ENCODE measurements at places on chromosomes 12 and 14.

- DNase-seq: no peak
Measured at GRCh38 chr12:21561158-21561557, 35.1 kb downstream of the SPX start.

DNA sequence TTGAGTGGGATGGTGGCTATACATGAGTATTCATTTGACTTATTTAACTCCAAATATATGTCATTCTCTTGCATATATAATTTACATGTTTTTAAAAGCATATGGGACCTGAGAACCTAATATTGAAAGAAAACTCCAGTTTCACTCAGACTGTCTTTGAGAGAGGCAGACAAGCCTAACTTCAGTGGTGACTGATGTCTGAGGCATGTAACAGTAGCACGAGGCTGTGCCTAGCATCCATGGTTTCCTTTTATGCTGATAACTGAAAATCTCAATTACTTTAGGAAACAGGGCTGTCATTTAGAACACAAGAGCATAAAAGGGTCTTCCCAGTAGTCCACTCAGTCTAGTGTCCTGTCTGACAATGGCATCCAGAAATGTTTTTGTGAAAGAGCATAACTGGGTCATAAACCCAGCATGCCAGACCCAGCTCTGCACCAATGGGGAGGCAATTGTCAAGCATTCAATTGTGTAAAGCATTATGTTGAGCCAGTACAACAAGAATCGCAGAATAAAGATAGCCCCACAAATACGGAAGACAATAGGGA is 24.3 kb downstream of the MAPK1IP1L start:
- DNase-seq: no peak

GRCh38 chr14:64628940-64629408 is 75.2 kb upstream of the PLEKHG3 start:
- DNase-seq: no peak

- no peak for DNase-seq
Measured at GRCh38 chr12:92769124-92769901, 66.5 kb downstream of the PLEKHG7 start.

- no peak for DNase-seq
Measured at GRCh38 chr14:22084393-22085281, 411.0 kb upstream of the OR4E1 start.

DNA sequence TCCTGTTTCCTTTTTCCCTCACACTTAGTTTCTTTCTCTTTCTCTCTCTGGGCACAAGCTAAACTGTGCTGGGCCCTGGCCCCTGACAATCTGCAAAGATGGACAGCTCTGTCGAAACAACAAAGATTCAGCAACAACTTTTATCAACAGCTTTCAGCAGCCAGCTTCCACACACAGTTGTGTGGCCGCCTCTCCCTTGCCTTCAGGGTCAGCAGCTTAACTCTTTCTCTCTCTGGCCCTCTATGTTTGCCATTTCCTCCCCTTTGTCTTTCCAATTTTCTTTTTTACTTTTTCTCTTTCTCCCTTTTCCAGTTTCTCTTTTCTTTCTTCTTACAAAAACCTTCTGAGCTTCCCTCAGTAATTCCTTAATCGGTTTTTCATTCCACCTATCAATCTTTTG is 43.3 kb downstream of the IQSEC3 start:
- DNase-seq: no peak

- no peak for DNase-seq
Measured at GRCh38 chr12:114873656-114874055, 189.7 kb upstream of the TBX3 start.

DNA sequence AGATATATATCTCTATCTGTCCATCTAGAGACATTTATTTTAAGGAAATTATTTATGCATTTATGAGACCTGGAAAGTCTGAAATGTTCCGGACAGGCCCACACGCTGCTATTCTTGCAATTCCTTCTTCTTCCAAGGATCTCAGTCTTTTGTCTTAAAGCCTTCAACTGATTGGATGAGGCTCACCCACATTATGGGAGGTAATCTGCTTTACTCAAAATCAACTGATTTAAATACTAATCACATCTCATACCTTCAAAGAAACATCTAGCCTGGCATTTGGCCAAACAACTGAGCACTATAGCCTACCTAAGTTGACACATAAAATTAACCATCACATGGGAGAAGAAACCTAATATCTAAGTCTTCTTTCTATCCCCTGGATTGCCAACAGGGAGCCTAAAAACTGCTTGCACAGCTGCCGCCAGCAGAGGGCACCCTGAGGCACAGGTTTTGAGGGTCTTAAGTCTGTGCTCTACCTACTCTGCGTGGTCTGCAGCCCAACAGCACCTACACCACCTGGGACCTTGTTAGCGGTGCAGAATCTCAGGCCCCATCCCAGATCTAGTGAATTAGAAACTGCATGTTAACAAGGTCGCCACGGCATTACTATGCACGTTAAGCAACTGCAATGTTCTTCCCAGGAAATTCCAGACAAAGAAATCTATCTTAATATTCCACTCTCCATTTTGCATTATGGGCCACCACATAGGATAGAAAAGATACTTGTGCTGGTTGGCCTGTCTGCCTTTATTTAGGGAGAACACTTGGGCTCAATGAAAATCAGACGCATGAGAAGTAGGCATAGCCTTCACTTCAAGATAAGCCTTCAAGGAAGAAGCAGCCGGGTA is 249.7 kb downstream of the FOXG1 start:
- no peak for DNase-seq

DNA sequence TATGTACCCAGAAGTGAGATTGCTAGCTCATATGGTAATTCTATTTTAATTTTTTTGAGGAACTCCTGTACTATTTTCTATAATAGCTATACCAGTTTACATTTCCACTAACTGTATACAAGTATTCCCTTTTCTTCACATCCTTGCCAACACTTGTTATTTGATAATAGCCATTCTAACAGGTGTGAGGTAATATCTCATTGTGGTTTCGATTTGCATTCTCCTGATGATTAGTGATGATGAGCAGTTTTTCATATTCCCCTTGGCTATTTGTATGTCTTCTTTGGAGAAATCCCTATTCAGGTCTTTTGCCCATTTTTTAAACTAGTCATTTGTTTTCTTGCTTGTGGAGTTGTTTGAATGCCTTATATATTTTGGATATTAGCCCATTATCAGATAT is 121.3 kb downstream of the BBS10 start:
- DNase-seq: no peak

DNA sequence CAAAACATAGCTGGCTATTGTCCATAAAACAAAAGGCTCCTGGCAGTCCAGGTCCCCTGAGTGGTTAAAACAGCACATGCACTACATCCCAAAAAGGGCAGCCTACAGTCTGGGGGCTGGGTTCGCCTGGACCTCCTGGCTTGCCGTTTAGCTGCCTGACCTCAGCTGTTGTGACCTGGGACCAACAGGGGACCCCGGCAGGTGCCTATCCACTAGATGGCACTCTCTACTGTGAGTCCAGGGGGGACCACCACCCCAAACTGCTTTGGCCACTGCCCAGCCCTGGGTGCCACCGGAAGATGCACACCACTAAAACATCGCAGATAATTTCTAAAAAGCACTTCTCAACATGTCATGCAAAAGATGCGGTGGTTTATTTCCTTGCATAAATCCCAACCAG is 2.9 kb upstream of the RTL1 start:
- no peak for DNase-seq

GRCh38 chr12:51865757-51866270 is 17.3 kb upstream of the FIGNL2 start:
- DNase-seq: no peak

- DNase-seq: no peak
Measured at GRCh38 chr12:80581783-80582182, 125.7 kb upstream of the MYF6 start.

- DNase-seq: no peak
Measured at GRCh38 chr14:100096656-100097055, 31.4 kb downstream of the EVL start.

DNA sequence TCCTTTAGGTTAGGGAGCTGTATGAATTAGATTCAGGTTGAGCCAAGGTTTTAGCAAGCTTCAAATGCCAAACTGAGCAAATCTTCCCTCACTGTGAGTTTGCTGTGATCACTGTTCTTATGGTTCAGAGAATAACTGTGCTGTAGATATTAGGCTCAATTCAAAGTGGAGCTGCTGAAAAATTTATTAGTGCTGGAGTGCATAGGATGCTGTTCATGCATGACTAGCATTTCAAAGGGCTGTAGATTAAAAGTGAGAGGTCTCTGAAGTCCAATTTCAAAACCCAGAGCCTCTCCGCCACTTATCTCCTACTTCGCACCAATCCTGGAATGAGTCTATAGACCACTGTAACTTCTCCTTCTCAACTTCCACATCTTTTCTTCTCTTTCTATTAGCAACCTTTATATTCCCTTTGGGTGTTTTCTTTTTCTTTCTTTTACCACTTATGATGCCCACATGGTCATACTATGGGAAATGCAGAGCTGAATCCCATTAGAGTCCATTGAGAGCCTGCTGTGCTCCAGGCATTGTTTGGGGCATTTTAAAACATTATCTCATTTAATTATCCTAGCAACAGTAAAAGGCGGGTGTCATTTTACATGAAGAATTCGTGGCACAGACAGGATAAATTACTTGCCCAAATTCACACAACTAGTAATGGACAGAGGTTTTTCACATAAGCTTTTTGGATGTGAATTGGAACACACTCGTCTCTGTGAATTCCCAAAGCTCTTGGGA is 77.5 kb upstream of the EEA1 start:
- DNase-seq: no peak

DNA sequence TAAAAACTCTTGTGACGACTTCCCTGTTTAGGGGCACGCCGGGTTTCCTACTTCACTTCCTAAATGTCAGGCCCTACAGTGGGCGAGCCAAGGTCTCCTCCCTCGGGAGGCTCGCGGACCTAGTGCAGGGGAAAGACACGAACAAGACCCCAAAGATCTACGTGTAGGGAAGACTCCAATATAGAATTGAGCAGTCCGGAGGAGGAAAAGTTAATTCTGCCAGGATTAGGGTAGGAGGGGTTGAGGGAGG is 564 bp downstream of the ATXN3 start:
- no peak for DNase-seq

DNA sequence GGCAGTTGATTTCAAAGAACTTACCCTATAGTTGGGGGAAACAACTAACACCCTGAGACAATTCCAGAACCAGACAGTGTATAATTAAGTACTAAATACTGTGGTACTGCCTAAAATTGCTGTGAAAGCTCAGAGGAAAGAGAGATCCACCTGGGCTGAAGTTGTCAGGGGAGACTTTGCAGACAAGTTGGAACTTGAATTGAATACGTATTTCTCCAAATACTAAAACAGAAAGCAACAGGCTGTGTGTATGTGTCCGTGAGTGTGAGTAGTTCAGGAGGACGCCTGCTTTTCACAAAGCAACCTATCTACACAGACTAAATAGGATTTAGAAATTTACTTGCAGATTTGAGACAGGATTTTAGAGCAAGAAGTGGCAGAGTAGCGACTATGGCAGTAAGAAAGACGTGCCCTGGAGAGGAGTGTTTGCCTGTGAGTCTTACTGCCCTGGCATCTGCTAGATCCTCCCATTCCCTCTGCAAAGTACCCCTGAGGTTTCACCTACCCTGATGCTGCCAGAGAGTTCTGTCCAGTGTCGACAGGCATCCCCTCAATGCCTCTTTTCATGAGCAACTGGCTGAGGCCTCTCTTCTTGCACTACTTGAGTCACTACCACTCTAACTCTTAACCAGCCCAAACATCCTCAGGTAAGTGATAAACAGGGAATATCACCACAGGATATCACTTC is 37.4 kb upstream of the BMP4 start:
- no peak for DNase-seq

DNA sequence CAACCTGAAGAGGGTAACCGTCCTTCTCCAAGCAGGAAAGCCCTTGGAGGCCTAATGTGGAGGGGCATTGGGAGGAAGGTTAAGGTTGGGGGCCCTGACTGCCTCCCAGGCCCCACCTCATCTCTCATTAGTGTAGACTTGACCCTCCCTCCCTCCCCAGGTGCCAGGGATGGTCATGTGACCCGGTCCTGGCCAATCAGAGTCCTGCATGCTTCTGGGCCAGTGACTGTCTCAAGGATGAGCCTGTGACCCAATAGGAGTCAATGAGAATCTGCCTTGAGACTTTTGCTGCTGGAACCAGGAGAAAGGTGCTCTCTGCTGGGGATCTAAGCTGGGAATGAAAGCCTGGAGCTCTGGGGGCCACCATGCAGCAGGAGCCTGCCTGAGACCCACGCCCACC is 70.8 kb downstream of the NCOR2 start:
- no peak for DNase-seq

DNA sequence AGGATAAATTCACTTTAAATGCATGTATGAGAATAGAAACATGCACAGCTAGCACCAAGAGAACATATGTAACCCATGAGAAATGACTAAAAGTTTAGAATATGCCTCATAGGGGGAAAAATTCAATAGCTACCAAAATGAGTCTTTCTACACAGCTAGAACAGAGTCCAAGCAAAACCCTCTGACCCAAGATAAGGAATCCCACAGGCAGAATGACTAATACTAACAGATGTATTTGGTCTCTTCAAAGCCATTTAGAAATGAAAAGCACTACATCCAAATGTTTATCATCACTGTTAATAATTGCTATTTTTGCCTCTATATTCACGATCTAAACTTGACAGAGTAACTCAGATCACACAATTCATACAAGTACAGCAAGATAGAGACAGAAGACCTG is 44.0 kb downstream of the KICS2 start:
- DNase-seq: no peak

DNA sequence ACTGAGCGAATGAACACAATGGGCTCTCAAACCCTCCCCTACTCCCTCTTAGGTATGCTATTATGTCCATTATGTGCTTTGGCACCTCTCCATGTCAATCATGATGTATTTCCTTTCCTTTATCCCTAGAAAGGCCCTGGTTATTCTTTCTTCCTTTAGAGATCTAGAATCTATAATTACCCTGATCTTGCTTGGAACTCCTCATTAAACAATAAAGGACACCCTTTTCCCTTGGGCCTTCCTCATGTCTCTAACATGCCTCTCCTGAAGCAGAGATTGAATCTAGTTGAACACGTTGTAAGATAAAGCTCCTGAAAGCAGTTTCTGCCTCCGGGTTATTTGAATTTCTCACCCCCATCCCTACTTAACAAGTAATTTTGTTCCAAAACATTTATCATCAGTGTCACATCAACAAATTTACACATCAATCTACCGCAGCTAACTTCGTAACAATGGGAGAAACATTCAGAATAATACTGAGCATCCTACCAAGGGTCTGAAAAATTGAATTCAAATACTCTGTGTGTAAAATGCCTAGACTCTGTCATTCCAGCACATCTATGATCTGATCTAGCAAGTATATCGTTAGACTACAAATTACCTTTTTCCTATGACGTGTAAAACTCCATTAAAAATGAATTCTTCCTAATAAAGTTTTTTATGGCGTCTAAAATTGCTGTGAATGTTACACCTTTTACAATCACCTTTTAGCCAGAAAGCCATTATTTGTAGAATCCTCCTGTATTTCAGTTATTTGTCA is 5.4 kb downstream of the USP44 start:
- DNase-seq: no peak

DNA sequence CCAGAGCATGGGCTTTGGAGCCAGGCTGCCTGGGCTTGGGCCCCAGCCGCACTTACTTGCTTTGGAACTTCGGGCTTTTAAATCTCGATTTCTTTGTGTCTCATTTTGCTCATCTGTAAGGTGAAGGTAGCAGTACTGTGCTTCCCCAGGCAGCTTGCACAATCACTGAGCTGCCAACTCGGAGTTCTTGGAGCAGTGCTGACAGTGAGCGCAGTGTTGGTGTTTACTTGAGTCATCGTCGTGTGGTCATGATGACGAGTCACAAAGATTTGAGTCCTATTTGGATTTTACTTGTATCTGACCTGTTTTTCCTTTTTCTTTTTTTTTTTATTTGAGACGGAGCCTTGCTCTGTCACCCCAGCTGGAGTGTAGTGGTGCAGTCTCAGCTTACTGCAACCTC is 31.3 kb upstream of the ATF1 start:
- no peak for DNase-seq
